ENCODE measurements at places on chromosomes 7 and 10.

DNA sequence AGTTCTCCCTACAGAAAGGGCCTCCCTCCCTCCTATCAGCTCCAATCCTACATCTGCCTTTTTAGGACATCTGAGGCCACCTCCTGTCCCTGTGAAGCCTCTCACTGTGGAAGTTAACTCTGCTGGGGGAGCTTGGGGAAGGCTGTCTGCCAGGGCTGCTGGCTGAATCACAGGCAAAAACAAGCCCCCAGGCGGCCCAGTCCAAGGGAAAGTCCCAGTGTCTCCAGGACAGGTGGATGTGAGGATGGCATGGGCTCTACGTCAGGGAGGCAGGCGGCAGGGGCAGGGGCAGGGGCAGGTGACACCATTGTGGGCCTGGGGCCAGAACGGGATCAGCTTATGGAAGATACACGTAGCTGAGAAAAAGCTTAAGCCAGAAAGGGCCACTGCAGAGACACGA is 240.2 kb downstream of the MAD1L1 start:
- no peak for DNase-seq

DNA sequence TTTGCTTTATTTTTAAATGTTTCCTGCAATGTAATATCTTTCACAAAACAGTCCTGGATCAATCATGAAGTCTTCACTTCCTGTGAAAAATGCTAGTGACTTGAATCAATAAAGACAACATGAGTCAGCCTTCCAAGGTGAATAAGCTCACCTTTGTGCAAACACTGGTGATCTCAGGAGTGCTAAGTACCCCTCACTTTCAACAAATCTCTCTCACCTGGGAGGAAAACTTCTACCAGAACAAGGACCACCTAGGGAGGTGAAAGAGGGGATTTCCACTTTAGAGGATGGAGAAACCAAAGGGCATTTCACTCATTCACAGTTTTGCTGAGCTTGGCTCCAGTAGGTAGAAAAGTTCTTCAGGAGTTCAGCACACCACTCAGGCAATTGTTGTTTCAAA is 64.8 kb downstream of the CALD1 start:
- DNase-seq, result no peak

- no peak for DNase-seq
These were observed 52.2 kb upstream of the C10orf90 start for GRCh38 chr10:126722726-126723125.

DNA sequence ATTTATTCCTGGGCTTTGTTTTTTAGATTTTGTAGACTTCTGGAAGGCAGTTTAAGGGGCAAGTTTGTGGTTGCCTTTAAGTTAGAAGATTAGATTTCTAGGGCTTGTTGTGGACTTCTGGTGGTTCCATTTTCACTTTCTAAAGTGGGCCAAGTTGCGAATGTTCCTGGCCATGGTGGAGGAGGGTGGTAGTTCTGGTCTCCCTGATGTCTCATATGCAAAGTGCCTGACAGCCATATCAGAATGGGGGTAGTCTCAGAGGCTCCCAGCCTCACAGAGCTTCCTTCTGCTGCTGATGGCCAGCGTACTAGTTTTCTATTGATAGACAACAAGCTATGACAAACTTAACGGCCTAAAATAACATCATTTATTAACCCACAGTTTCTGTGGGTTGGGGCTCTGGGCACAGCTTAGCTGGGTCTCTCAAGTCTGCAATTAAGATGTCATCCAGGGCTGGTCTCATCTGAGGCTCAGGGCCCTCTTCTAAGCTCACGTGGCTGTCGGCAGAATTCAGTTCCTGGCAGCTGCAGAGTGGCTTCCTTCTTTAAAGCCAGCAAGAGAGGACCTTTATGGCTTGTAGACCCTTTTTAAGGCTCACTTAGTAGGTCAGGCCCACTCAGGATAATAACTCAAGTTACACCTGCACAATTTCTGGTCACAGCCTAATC is 44.8 kb downstream of the BMPER start:
- DNase-seq, result no peak

DNA sequence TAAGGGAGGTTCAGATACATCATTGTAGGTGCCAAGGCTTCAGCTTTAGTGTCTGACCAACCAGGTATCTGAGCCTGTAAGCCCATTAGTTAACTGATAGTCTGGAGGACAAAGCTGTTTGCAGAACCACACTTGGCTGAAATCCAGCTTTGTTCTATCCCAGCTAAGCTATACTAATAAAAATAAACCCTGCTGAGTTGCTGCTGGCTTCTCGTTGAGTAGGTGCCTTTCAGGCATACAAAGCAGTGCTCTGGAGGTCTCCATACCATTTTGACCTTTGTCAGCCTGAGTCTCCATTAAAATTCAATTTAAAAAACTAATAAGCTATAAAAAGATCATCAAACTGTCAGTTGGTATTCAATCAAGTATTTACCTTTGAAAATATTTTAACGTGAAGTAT is 22.0 kb downstream of the CDCA7L start:
- DNase-seq, result no peak

DNA sequence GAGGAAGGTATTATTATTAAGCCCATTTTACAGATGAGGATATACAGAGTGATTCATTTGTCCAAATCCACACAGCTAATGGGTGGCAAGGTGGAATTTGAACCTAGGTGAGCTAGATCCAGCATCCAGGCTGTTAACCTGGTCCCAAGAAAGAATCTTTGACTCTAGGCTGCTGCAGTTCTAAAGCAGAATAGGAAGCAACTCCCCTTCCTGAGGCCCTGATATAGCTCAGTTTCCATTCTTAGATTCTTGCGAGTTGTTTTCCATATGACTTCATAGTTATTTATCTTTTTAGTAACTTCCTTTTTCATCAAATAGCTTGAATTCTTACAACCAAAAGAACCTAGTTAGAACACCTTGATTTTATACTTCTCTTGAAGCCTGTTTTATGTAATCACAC is 24.1 kb upstream of the ZC3HAV1L start:
- no peak for DNase-seq

- DNase-seq, result peak; percentile 99
These were observed 478.5 kb downstream of the KIF20B start for GRCh38 chr10:90179696-90180407.

- DNase-seq, result no peak
These were observed 12.4 kb upstream of the CAMK2G start for GRCh38 chr10:73886661-73887293.

- peak; percentile 59 for DNase-seq
These were observed 2.8 kb downstream of the ASIC3 start for GRCh38 chr7:151051108-151051507.

- DNase-seq, result no peak
These were observed 73.9 kb upstream of the PDGFA start for GRCh38 chr7:593324-594115.

DNA sequence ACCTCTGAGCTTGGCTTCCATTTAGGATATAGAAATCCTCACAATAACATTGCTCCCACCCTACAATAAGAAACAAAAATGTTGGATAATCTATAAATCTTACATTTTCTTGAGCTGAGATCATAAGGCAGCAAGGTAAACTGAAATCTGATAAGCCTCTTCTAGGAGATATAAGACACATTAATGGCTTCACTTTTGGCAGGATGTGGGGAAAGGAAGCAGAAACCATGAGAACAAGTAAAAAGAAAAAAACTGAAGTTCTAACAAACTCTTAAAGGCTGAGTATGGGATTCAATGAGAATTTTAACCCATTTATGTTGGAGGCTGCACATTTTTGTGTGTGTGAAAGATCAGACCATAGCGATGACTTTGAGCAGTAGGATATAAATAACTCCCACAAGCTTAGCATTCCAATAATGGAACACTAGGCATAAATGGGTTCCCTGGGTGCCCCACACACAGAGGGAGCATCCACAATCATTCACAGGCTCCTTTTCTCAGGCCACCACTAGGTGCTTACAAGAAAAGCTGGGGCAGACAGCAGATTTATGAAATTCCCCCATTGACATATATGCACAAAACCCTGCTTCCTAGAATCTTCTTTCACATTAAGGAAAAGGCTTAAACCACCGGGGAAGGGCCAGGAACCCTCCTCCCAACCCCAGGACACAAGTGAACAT is 564.9 kb upstream of the MGMT start:
- no peak for DNase-seq

DNA sequence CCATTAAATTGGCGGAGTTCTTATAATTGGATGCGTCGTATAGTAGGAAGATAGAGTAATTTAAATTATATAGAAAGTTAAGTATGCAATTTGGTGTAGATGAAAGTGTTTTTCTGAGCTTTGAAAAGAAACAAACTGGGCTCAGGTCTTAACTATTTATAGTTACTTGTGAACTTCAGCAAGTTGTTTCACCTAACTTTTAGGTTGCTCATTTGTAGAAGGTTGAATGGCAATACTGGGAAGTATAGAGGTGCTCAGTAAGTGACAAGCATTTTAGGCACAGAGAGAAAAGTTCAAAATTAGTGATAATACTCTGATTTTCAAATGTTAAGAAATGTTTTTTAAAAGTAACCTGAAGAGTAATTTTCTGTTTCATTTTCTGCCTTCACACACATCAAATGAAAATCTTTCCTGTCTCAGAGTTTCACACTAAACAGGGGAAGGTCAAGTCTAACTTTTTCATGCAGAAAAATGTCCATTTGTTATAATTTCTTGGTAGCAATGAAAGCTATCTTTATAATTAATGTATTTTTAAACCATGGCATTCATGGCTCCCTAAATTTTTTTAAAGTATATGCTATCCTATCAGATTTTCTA is 146.5 kb downstream of the PHF14 start:
- DNase-seq, result no peak

- DNase-seq, result no peak
These were observed 147.7 kb downstream of the SH2D4B start for GRCh38 chr10:80685355-80685754.

- no peak for DNase-seq
These were observed 19.5 kb downstream of the COL28A1 start for GRCh38 chr7:7516156-7516555.

- no peak for DNase-seq
These were observed 20.3 kb downstream of the TMEM243 start for GRCh38 chr7:87199241-87199640.

DNA sequence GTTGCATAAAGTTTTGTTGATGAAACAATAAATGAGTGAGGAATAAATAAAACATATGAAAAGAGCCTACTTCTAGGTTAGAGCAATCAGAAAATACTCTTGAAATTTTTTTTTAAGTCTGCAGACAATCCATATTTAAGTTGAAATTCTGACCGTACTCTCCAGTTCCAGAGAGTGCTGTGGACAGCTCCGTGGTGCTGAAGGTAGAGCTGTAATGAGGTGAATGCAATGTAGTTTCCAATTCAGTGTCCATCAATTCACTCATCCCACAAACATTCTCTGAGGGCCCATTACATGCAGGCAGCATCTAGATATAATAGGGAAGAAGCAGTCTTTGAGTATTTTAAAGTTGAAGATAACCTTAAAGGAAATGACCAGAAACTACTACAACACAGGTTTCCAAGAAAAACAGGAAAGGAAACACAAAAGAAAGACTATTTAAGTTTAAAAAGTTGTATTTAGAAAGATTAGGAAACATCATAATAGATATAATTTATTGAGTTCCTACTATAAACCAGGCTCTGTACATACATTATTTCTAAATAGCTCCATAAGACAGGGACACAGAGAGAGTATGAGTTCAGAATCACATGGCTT is 44.0 kb upstream of the CRTAC1 start:
- no peak for DNase-seq

DNA sequence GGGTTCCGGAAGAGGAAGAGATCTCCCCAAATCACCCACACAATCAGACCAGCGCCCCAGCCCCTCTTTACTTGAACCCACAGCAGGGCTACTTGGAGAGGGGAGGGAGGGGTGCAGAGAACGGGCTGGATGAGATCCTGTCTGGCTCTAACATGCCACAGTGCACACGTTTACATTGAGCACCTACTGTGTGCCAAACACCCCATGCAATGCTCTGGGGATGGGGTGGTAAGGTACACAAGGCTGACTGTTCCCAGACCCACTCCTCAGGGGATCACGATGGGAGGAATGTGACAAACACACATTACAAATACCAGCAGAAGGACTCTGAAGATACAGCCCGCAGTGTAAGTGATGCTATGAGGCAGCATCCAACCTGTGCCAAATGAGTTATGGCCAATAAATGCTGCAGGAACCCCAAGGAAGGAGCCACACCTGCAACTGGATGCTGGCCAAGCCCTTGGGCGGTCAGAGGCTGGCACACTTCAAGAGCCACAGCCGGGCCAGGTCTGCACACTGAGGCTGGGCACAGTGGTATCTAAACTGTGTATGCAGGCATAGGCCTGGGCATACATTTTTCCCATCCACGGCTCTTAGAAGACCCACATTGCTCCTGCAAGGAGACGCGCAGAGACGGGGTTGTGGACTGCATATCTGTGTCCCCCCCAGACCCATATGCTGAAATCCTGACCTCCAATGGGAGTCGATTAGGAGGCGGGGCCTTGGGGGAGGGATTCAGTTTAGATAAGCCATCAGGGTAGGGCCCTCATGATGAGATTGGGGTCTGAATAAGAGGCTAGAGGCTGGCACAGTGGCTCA is 6.4 kb downstream of the SPOCK2 start:
- DNase-seq, result no peak

DNA sequence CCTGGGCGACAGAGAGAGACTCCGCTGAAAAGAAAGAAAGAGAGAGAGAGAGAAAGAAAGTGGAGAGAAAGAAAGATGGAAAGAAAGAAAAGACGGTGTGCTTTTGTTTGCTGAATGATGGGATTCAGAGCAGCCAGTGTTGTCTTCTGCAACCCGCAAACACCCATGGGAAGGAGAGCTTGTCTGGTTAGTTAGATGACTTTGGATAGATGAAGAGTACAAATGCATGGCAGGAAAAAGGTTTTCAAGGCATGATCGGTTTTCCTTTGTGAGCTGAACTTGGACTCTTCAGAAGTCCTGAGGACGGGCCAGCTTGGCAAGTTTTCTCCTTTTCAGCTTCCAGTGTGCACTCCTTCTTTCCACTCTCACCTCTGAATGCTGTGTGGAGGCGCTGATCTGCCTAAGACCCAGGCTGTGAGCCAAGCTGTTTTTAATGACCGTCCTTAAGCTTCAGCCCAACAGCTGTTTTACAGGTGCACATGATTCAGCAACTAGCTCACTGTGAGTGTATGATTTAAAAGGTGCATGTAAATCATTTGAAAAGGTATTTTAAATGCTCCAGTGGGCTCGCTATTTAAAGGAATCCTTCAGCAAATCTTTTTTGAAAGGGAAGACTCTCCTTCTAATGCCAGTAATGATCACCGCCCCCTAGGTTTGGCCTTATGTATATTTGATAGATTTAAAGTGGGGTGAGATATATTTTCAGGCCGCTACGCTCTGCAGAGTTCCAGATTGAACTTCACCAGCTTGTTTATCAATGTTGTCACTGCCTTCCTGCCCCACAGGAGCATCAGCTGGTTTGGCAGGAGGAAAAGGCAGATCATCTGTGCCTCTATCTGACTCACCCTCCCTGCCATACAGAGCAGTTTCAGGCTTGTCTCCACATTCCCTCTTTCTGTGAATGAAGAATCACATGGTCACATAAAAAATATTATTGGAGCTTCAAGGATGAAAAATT is 115.0 kb downstream of the PLXDC2 start:
- peak; percentile 74 for DNase-seq

DNA sequence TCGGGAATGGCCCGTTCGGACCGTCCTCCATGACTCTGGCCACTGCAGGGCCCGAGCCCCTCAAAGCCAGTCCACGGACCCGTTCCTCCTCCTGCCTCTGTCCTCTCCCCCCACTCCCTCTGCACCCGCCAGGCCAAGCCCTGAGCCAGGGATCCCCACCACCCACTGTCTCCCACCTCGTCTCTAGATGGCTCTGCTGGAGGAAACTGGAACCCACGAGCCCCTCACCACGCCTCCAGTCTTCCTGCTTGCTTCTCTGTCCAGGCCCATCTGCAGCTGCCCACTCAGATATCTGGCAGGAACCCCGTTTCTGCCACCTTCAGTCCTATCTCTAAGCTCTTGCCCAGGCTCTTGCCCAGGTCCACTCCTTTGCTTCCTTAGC is 24.3 kb downstream of the GRID2IP start:
- no peak for DNase-seq
